ENCODE measurements at places on chromosomes 12 and 14. TPM values are rescaled to one million over a fixed set of nuclear protein-coding genes. Genes with fewer than 3 reads are reported as not detected.

- H3K4me1 ChIP-seq: no peaks in the 10 kb centered on the region
- DNase-seq: no peak
- no peaks in the 10 kb centered on the region for H3K27me3 ChIP-seq
- H3K27ac ChIP-seq: no peak overlapping the region
- H3K36me3 ChIP-seq: peaks cover 32% of the 10 kb centered on the region
Observed at GRCh38 chr12:132131229-132131628, 12.9 kb downstream of the DDX51 start.

DNA sequence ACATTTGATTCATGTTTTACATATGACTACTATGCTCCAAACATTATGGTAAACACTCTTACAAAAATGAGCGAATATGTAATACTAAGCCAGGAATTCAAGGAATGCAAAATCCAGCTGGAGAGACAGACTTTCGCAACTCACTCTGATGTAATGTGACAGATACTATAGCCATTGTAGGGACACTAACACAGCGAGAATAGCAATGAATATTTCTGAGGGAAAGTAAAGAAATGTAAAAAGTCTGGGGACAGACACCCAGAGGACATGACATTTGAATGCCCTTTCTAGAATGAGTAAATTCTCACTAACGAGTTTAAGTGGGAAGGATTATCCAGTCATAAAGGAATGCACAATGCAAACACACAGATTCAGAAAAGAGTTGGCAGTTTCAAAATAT lies 121.9 kb downstream of the PIK3C2G start:
- H3K4me1 ChIP-seq: no peaks in the 10 kb centered on the region
- no peak overlapping the region for H3K27ac ChIP-seq
- no peak overlapping the region for H3K4me3 ChIP-seq

Gene GRIP1
- not detected for total RNA-seq

Gene RFLNA
- not detected for total RNA-seq

DNA sequence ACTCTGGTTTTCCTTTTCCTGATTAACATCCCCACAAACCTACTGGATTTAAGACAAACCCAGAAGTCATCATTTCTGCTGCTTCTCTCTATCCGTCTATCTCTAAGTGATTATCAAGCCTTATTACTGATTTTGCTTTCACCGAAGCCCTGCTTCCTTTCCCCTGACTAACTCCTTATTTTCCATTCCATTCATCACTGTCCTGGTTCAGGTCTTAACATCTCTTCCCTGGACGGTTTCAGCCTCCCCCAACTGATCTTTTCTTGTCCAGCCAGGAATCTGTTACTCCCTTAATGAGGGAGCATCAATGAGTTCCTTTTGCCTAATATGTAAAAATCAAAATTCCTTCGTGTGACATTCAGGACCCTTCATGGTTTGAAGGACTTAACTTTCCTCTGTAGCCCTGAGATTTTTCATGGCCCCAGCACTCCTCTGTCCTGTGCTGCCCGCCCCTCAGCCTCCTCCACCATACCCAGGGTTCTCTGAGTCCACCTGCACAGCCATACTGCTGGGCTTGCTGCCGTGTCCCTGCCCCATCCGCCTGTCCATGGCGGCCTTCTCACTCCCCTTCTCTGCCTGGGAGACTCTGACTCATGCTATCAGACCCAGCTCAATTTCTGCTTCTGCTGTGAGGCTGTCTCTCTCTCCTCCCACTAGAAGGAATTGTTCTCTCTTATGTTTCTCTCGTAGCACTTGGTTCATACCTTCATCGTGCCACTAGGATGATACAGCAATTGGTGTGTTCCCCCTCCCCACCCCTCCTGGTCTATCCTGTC lies 167.8 kb upstream of the HIF1A start:
- H3K4me3 ChIP-seq: no peak overlapping the region
- peaks cover 59% of the 10 kb centered on the region for H3K36me3 ChIP-seq
- no peak for DNase-seq
- no peaks in the 10 kb centered on the region for H3K27me3 ChIP-seq
- H3K27ac ChIP-seq: peak overlapping the region; percentile 34
- peaks cover 78% of the 10 kb centered on the region for H3K4me1 ChIP-seq

DNA sequence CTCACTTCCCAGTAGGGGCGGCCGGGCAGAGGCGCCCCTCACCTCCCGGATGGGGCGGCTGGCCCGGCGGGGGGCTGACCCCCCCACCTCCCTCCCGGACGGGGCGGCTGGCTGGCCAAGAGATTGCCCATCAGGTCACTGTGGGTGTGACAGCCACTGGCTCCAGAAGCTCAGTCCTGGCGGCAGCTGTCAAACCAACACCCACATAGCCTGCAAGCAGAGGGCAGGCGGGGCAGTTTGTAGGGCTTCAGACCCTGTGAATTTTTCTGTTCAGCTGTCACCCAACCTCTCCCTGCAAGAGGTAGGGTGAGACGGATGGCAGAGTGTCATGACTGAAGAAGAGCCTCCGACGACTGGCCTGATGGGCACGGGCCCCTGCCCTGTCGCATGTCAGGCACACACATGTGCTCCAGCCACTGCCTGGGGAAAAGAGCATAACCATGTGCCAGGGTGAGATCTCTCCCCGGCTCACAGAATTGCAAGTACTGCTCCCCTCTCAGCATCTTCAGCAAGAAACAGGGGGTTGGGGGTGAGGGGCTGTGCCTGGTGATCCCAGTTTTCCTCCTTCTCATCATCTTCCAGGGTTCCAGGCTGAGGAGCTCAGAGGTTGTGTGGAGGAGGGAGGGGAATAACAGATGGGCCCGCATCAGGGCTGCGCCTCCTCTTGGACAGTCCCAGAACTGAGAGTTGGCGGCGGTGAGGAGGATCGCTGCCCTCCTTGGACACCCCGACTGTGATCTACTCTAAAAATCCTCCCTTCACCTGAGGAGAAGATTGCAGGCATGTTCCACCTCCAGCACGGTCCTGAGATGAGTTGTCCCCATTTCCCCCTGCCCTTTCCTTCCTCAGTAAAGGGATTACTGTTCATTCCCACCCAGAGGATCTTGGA lies 11.2 kb upstream of the PRPH start:
- no peaks in the 10 kb centered on the region for H3K36me3 ChIP-seq
- H3K27ac ChIP-seq: no peak overlapping the region
- peaks cover 6% of the 10 kb centered on the region for H3K4me1 ChIP-seq
- no peak overlapping the region for H3K4me3 ChIP-seq
- H3K27me3 ChIP-seq: peaks cover 36% of the 10 kb centered on the region

DNA sequence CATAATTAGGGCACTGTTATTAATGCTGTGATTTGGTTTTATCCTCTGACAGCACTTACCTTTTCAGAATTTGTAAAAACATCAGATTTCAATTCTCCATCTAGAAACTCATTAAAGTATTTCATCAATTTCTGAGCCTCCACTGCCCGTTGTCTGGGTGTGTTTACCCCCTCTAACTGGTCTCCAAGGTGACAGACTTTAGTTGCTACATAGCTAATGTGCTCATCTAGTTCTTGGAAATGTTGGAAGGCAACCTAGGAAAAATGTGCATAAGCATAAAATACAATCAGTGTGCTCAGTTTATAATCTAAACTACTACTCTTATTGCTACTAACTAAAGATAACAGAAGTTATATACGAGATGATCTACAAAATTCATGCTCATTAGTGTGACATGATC lies 24.6 kb downstream of the EXOC5 start:
- DNase-seq: no peak
- peaks cover 2% of the 10 kb centered on the region for H3K4me1 ChIP-seq

Gene PRB3
- total RNA-seq: not detected

DNA sequence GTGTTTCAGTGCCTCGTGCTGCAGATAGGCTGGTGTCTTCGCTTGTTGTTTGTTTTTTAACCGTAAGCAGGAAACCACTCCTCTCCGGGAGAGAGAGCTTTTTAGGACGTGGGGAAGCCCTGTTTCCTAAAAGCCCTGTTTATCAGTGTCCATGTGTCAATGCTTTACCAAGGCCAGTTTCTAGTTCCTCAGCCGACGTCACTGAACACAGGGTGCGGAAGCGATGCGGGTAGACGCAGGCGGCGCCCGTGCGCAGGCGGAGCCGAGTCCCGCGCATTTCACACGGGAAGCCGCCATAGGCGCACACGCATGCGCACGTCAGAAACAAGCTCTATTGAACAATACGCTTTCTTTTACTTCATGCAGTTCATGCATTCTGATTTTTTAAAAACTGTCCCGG lies 79.8 kb downstream of the GLT1D1 start:
- no peak for DNase-seq
- H3K4me3 ChIP-seq: no peak overlapping the region
- no peak overlapping the region for H3K27ac ChIP-seq
- no peaks in the 10 kb centered on the region for H3K36me3 ChIP-seq

Gene PTPRO
- not detected for total RNA-seq

DNA sequence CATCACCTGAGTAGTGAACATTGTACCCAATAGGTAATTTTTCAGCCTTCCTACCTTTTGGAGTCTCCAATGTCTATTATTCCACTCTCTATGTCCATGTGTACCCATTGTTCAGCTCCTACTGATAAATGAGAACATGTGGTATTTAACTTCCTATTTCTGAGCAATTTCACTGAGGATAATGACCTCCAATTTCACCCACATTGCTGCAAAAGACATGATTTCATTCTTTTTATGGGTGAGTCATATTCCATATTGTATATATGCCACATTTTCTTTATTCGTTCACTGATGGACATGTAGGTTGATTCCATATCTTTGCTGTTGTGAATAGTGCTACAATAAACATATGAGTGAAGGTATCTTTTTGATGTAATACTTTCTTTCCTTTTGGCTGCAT lies 16.4 kb upstream of the BTG1 start:
- peaks cover 23% of the 10 kb centered on the region for H3K4me1 ChIP-seq
- H3K4me3 ChIP-seq: no peak overlapping the region
- no peaks in the 10 kb centered on the region for H3K36me3 ChIP-seq
- H3K27me3 ChIP-seq: no peaks in the 10 kb centered on the region

DNA sequence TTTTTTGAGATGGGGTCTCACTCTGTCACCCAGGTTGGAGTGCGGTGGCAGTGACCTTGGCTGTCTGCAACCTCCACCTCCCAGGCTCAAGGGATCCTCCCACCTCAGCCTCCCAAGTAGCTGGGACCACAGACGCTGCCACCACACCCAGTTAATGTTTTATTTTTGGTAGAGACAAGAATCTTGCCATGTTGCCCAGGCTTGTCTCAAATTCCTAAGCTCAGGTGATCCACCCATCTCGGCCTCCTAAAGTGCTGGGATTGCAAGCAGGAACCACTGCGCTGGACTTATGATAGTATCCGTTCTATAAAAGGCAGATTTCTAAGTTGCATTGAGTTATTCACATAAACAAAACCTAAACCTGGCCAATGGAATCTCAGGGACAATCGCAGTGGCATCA lies 321.1 kb upstream of the PRICKLE1 start:
- H3K27me3 ChIP-seq: no peaks in the 10 kb centered on the region
- H3K27ac ChIP-seq: no peak overlapping the region
- H3K4me1 ChIP-seq: no peaks in the 10 kb centered on the region
- H3K36me3 ChIP-seq: no peaks in the 10 kb centered on the region

- H3K27me3 ChIP-seq: peaks cover 27% of the 10 kb centered on the region
- H3K4me3 ChIP-seq: no peak overlapping the region
- no peak for DNase-seq
- H3K4me1 ChIP-seq: no peaks in the 10 kb centered on the region
Observed at GRCh38 chr12:52598966-52599365, 2.3 kb downstream of the KRT72 start.

DNA sequence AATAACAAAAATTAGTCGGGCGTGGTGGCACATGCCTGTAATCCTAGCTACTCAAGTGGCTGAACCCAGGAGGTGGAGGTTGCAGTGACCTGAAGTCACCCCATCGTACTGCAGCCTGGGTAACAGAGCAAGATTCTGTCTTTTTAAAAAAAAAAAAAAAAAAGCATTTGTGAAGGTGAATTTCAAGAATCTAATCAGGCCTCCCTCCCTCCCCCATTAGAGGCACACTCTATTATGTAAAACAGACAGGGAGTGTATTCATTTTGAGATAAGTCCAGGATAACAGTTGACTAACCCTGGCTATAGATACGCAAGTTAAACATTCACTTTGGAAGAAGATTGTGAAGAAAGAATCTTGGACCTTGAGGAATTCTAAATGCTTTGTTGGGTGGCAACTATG lies 2.9 kb downstream of the RESF1 start:
- H3K27ac ChIP-seq: peak overlapping the region; percentile 22
- H3K4me1 ChIP-seq: peaks cover 68% of the 10 kb centered on the region
- DNase-seq: no peak
- H3K4me3 ChIP-seq: peak overlapping the region; percentile 42

- no peak overlapping the region for H3K27ac ChIP-seq
- no peak for DNase-seq
- no peaks in the 10 kb centered on the region for H3K36me3 ChIP-seq
- H3K27me3 ChIP-seq: peaks cover 6% of the 10 kb centered on the region
- H3K4me1 ChIP-seq: no peaks in the 10 kb centered on the region
Observed at GRCh38 chr12:49882851-49883464, 20.7 kb downstream of the FAIM2 start.

DNA sequence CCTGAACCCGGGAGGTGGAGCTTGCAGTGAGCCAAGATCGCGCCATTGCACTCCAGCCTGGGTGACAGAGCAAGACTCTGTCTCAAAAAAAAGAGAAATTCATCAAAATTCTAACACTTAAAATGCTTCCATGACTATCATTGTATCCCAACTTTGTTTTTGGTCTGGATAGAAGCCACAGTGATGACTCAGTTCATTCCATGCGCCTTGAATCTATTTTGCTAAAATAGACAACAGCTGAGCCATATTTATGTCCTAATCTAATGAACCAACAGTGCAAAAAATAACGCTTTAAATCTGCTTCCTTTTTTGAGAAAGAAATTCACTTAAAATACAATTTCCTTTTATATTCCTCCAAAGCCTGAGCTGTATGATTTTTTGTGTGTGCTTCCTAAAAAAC lies 23.2 kb upstream of the BICD1 start:
- H3K27me3 ChIP-seq: no peaks in the 10 kb centered on the region
- no peaks in the 10 kb centered on the region for H3K36me3 ChIP-seq

Gene ACSS3
- total RNA-seq: not detected

Gene RD3L
- not detected for total RNA-seq

- H3K36me3 ChIP-seq: no peaks in the 10 kb centered on the region
- H3K4me3 ChIP-seq: no peak overlapping the region
- no peak for DNase-seq
Observed at GRCh38 chr14:38357557-38357956, 101.7 kb upstream of the CLEC14A start.

DNA sequence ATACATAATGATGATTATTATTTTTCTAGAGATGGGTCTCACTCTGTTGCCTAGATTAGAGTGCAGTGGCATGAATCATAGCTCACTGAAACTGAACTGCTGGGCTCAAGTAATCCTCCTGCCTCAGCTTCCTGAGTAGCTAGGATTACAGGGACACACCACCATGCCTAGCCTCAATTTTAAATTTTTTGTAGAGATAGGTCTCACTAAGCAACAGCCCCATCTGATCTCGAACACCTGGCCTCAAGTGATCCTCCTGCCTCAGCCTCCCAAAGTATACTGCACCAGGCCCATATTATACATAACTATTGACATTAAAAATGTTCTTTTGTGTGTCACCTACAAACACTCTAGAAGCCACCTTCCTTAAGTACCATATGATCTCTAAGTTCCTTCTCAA lies 3.4 kb downstream of the TXNRD1 start:
- peak overlapping the region; percentile 77 for H3K27ac ChIP-seq
- H3K27me3 ChIP-seq: no peaks in the 10 kb centered on the region
- peaks cover 45% of the 10 kb centered on the region for H3K4me1 ChIP-seq
- H3K4me3 ChIP-seq: peak overlapping the region; percentile 10

- H3K4me3 ChIP-seq: no peak overlapping the region
- no peak for DNase-seq
- no peaks in the 10 kb centered on the region for H3K27me3 ChIP-seq
- H3K4me1 ChIP-seq: peaks cover 23% of the 10 kb centered on the region
- peak overlapping the region; percentile 32 for H3K27ac ChIP-seq
Observed at GRCh38 chr12:92470608-92471021, 232.2 kb upstream of the PLEKHG7 start.
